ENCODE measurements at places on chromosomes 6 and 20. TPM values are rescaled to one million over a fixed set of nuclear protein-coding genes. Genes with fewer than 3 reads are reported as not detected.

GRCh38 chr20:7728338-7728737 is 211.9 kb downstream of the HAO1 start:
- H3K4me3 ChIP-seq: no peak overlapping the region

Gene MAP1LC3A
- 14.4 TPM for total RNA-seq

DNA sequence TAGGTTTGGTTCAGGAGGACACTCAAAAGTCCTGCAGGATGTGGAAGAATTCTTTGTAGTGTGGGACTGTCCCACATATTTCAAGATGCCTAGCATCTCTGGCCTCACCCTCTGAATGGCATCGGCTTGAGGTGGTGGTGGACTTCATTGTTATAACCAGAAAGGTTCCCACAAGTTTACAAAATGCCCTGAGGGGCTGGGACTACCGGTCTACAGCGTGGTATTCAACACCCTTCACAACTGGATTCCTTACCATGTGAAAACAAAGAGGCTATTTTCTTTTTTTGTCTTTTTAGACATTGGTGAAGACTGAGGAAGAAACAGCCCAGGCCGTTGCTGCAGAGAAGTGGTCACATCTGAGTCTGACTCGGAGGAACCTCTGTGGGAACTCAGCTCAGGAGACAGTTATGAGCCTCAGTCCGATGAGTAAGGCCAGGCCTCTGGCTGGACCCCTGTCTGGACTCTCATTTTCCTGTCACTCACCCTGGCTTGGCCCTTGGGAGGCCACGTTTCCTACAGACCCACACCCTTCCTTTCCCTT is 15.2 kb downstream of the PGBD1 start:
- no peak overlapping the region for H3K4me3 ChIP-seq
- no peaks in the 10 kb centered on the region for H3K27me3 ChIP-seq
- DNase-seq: no peak
- H3K4me1 ChIP-seq: no peaks in the 10 kb centered on the region
- no peaks in the 10 kb centered on the region for H3K36me3 ChIP-seq
- no peak overlapping the region for H3K27ac ChIP-seq

Gene RIMS4
- total RNA-seq: not detected

Gene ADAM33
- 0.97 TPM for total RNA-seq

DNA sequence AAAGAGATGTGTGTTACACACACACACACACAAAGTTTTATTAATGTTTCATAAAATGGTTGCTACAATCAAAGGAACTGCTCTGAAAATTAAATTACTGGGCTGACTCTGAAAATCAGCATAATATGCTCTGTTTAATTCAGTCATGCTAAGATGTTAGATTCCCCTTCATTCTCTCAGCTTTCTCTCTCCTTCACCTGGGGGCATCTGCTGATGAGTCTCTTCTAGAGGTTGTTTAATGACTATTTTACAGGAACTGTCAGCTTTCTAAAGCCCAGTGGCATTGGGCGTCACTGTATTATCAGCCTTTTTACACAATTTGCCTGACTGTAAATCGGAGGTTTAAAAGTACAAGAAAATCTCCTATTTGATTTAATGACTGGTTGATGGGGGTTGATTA is 559.7 kb upstream of the POU3F2 start:
- no peak overlapping the region for H3K4me3 ChIP-seq
- no peaks in the 10 kb centered on the region for H3K36me3 ChIP-seq
- H3K27me3 ChIP-seq: no peaks in the 10 kb centered on the region
- no peak for DNase-seq
- H3K4me1 ChIP-seq: no peaks in the 10 kb centered on the region

- no peaks in the 10 kb centered on the region for H3K36me3 ChIP-seq
- no peaks in the 10 kb centered on the region for H3K27me3 ChIP-seq
- H3K4me1 ChIP-seq: no peaks in the 10 kb centered on the region
- DNase-seq: peak; percentile 83
- peak within 1 kb of the TSS; percentile 64 for H3K27ac ChIP-seq
These were observed at the start of gene BAG2 for GRCh38 chr6:57172136-57173055. BAG2 (plus strand) TSS chr6:57172326; CDS start chr6:57172698, 372 bp downstream.

GRCh38 chr6:5782783-5783547 is 223.8 kb downstream of the NRN1 start:
- peak; percentile 11 for DNase-seq
- H3K36me3 ChIP-seq: no peaks in the 10 kb centered on the region
- H3K4me3 ChIP-seq: no peak overlapping the region
- H3K27me3 ChIP-seq: no peaks in the 10 kb centered on the region
- no peak overlapping the region for H3K27ac ChIP-seq
- H3K4me1 ChIP-seq: no peaks in the 10 kb centered on the region

Gene L3MBTL1
- total RNA-seq: 10.7 TPM

Gene SNTA1
- 5.9 TPM for total RNA-seq

- H3K4me1 ChIP-seq: no peaks in the 10 kb centered on the region
These were observed 47.1 kb upstream of the GATA5 start for GRCh38 chr20:62522748-62523396.

DNA sequence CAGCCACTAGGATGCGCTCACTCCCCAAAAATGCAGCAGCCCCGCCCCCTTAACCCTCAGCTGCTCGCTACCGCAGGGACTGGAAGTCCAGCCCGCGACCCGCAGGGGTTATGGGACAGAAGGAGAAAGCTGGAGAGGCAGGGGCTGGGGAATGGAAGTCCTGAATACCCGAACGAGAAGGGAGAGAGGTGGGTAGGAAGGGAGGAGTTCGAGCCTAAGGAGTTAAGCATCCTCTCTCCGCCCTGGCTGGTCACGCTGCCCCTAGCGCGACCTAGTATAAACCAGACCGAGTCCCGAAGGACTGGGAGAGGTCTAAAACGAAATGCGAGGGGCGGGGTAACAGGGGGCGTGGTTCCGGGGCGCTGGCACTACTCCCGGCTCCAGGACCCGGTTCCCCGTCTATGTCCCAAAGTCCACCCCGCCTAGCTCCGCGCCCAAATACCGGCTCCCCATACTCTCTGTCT is 448 bp upstream of the DDAH2 start:
- peak; percentile 82 for DNase-seq
- no peaks in the 10 kb centered on the region for H3K27me3 ChIP-seq
- peak overlapping the region; percentile 66 for H3K4me3 ChIP-seq
- peaks cover 4% of the 10 kb centered on the region for H3K4me1 ChIP-seq
- peak overlapping the region; percentile 89 for H3K27ac ChIP-seq
